A673 (cell line): ENCODE measurements at places on chromosomes 6 and 20.

GRCh38 chr20:20931632-20932031 is 174.5 kb downstream of the LINC00237 start:
- DNase-seq = no peak

GRCh38 chr6:32922083-32922482 is 18.7 kb downstream of the HLA-DMB start:
- DNase-seq = no peak

- DNase-seq = no peak
These were observed 2.5 kb downstream of the PMEPA1 start for GRCh38 chr20:57707320-57707719.

GRCh38 chr6:21102201-21102600 is 491.4 kb upstream of the SOX4 start:
- DNase-seq = no peak

- no peak for DNase-seq
These were observed 248.6 kb upstream of the QKI start for GRCh38 chr6:163165922-163166321.

DNA sequence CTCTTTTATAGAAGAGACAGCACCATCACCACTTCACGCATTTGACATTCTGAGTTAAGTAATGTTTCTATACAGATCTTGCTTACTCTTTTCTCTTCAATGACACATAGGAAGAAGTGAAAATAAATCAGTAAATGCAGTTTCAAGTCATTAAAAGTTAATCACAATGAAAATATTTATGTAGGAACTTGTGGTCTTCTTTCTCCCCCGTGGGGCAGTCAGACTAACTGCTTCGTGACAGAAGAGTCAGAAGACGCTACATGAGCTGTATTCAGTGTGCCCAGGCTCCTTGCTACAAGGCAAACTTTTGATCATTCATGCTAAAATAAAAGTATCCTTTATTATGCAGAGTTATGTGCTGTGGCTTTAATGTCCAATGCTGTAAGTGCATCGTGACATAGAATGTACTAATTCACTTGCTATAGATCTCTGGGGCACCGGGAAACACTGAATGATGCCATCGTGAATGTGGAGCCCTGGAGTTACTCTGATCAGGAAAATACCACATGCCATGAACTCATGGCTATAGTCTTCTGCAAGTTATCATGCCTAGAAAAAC is 117.8 kb upstream of the TRAF3IP2 start:
- DNase-seq = no peak
